Vein endothelial cell (primary cell): ENCODE measurements at places on chromosomes 2 and 18. TPM values are rescaled to one million over a fixed set of nuclear protein-coding genes. Genes with fewer than 3 reads are reported as not detected.

CYP26B1 gene
- total RNA-seq, result 0.19 and 0.65 TPM in 2 replicates

LRP1B gene
- total RNA-seq, result under 0.01 TPM in 2 replicates

KCNK3 gene
- total RNA-seq, result not detected in 2 replicates

SCN9A gene
- total RNA-seq, result 0.33 and 0.96 TPM in 2 replicates

MC5R gene
- total RNA-seq, result not detected in 2 replicates

COL5A2 gene
- 107 and 136 TPM in 2 replicates for total RNA-seq

COBLL1 gene
- 5.2 and 15.0 TPM in 2 replicates for total RNA-seq

KIAA2012 gene
- total RNA-seq, result not detected in 2 replicates

DLX2 gene
- total RNA-seq, result not detected in 2 replicates
